CD8-positive, alpha-beta T cell (primary cell): ENCODE measurements at places on chromosomes 11 and 22.

DNA sequence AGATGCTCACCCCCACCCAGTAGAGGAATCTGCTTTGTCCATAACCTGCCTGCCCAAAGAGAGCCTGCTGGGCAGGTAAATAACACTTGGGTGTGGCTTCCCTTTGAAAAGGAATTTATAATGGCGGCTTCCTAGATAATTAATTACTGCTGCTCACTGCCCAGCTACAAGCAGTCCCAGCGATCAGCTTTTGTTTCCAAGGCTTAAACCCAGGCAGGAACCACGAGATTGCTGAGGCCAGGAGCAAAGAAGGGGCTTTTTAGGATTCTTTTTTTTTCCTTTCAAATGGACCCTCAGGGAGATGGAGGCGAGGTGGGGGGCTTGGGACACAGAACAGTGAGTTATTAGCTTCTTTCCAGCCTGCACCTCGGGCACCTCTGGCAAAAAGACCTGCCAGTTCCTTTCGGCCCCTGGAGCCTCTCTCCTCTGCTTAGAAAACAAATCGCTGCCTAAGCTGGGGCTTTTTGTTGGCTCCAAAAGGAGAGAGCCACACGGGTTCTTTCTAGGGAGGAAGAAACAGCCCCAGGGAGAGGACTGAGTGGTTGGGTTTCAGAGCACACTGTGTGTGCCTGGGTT lies 107.2 kb downstream of the TSPAN18 start:
- no peak for DNase-seq

DNA sequence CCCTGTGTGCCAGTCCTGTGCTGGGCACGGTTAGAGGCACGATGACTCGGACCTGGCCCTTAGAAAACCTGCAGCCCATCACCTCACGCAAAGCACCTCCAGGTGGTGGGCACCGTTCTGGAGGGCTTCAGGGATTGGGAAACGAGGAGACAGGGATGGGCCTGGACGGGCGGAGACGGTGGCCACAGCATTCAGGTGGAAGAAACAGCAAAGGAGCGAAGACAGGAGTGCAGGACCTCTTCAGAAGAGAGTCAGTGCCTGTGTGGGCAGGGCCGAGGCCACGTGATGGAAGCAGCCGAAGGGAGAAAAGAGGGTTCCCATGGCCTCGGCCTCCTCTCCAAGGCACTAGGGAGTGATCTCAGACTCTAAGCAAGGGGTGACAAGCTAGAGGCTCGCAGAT lies 8.1 kb upstream of the SLC22A12 start:
- DNase-seq = no peak

DNA sequence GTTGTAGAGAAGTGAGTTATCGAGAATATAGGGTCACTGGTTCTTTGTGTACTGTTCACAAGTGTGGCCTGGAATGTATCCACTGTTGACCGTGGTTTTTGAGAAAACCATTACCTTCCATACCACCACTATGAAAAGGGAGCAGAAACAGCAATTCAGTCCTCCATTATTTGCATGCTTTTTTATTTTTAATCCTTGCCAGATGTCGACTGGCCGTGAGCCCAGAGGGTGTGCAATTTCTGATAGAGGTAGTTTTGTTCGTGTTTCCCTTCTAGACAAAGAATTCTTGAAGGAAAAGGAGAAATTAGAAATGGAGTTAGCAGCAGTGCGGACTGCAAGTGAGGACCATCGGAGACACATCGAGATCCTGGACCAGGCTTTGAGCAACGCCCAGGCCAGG lies 81.7 kb downstream of the AMOTL1 start:
- no peak for DNase-seq

- DNase-seq = no peak
These were observed 148.1 kb downstream of the DYNC2H1 start for GRCh38 chr11:103257360-103257759.

GRCh38 chr11:86070142-86071056 lies 1.5 kb upstream of the PICALM start:
- DNase-seq = no peak

DNA sequence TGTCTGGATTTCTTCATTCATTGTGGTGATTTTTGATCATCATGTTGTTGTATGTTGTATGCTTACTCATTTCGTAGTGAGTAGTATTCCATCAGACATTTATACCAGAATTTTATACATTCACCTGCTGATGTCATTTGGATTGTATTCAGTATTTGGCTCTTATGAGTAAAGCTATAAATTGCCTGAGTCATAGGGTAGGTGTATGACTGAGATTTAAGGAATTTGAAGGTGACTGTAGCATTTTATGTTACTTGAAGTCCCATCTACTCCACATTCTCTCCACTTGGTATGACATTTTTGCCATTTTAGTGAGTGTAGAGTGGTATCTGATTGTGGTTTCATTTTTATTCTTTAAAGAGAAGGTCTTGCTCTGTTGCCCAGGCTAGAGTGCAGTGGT lies 548.2 kb downstream of the TBC1D22A start:
- DNase-seq = no peak

DNA sequence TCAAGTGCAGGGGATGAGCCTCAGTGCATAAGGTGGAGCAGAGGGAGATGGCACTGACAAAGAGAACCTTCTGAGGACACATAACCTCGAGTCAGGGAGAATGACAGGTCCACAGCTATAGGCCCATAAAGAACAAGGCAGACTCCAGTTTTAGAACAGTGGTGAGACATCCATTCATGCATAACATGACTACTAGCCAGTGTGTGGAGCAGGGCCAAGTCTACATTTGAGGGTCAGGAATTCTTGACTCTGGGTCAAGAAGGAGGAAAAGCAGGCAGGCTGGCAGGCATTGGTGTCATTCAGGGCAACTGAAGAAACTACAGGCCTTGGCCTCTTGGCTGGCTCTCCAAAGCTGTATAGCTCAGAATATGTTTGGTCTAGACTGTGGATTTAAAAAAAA lies 54.9 kb downstream of the MTNR1B start:
- no peak for DNase-seq

GRCh38 chr11:34345991-34346480 lies 11.8 kb downstream of the ABTB2 start:
- DNase-seq = no peak

- DNase-seq = peak; percentile 53
These were observed 886 bp downstream of the PITPNM1 start for GRCh38 chr11:67504005-67504949.

- DNase-seq = no peak
These were observed 15.6 kb upstream of the WDR74 start for GRCh38 chr11:62854825-62855570.

GRCh38 chr11:133386262-133386661 lies 146.0 kb downstream of the OPCML start:
- no peak for DNase-seq

- DNase-seq = no peak
These were observed 405.8 kb downstream of the NTM start for GRCh38 chr11:131776211-131776610.

GRCh38 chr22:32331918-32332725 lies 25.5 kb upstream of the RFPL3 start:
- DNase-seq = no peak

DNA sequence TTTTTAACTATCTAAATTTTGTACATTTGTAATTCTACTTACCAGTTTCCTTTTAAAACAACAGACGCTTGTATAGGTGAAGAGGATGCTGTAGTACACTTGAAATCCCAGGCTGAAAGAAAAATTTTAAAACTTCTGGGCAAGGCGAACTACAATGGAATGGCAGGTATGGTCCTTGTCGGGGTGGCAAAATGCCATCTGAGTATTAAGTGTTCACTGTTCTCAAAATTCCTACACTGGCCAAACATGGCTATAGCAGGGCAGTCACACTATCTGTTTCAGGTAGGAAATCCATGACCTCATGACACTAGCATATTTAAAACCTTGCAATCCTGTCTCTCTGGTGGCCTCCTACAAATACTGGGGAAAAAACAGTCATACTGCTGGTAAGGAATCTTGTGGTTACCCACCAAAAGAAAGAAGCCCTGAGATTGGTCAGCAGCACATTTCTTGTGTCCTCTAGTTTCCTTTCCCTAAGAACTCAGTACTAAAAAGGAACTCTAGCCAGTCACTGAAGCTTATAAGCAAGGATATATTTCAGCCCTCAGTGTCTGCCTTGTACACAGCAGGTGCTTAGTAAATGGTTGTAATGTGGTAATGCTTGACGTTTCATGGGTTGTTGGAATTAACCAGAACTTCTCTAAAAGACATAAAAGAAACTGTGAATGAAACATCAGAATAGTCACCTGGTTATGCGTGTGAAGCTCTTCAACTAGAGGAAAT lies 5.2 kb upstream of the ZC3H12C start:
- DNase-seq = no peak

GRCh38 chr11:76188873-76189272 lies 17.4 kb downstream of the WNT11 start:
- DNase-seq = no peak

- no peak for DNase-seq
These were observed at the start of gene THRSP for GRCh38 chr11:78063440-78064181. TSS of gene THRSP (plus strand) at chr11:78063861. CDS start at chr11:78063882, 21 bp downstream.

DNA sequence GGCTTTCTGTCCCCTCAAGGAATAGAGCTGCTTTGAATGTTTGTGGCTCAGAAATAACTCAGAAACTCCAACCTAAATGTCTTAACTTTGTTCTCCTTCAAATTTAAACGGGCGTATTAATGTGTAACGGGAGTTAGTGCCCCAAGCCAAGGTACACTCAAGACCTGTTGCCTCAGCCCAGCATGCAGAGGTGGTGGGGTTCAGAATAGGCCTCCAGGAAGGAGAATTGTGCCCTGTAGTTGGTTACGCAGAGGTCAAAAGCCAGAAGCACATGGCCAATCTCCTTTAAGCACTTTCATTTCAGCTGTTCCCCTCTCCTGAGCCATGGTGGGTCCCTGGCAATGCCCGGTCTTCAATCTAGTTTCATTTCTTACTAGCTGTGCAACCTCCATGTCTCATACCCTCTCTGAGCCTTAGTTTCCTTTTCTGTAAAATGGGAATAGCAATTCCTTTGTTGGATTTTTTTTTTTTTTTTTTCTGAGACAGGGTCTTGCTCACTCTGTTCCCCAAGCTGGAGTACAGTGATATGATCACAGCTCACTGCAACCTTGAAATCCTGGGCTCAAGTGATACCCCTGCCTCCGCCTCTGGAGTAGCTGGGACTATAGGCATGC lies 4.2 kb downstream of the HMOX1 start:
- no peak for DNase-seq

DNA sequence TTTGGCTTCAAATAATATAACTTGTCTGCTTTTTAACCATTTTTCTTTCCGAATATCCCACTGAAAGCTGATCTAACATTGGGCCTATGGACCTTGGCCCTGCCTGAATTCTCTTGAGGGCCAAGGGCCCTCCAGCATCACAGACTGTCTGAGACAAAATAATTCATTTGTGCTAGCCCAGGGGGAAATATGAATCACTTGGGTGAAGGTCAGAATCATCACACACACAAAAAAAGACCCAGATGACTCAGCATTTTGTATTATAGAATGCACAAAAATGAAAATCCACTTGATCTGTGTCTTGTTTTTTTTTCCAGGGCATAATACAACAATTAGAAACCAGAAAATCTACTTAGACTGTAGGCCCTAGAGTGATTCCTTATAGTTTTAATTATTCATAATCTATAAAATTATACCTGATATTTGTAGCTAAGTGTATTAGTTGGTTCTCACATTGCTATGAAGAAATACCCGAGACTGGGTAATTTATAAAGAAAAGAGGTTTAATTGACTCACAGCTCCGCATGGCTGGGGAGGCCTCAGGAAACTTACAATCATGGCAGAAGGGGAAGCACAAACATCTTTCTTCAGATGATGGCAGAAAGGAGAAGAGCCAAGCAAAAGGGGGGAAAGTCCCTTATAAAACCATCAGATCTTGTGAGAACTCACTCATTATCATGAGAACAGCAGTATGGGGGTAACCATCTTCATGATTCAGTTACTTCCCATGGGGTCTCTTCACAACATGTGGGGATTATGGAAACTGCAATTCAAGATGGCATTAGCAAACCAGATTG lies 15.6 kb upstream of the RDX start:
- DNase-seq = no peak

GRCh38 chr11:2290351-2290841 lies 11.3 kb downstream of the C11orf21 start:
- DNase-seq = no peak

DNA sequence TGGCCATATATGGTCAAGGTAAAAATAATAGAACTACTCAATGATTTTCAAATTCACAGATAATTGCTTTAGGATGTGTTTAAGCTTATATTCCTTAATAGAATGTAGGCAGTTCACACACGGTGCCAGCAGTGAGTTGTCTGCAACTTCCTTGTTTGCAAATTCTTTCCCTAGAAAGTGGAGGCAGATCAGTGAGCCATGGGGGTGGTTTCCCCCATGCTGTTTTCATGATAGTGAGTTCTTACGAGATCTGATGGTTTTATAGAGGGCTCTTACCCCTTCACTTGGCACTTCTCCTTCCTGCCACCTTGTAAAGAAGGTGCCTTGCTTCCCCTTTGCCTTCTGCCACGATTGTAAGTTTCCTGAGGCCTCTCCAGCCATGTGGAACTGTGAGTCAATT lies 111.8 kb upstream of the LMO1 start:
- DNase-seq = no peak

- no peak for DNase-seq
These were observed 60.2 kb upstream of the EMID1 start for GRCh38 chr22:29145321-29146072.

GRCh38 chr11:71580057-71581003 lies 2.3 kb downstream of the KRTAP5-11 start:
- DNase-seq = no peak
